ENCODE measurements at places on chromosomes 3 and 15.

- no peak for DNase-seq
Observed at GRCh38 chr3:43031485-43031884, 52.4 kb downstream of the GASK1A start.

GRCh38 chr3:108089579-108089978, 1.3 kb downstream of the CD47 start:
- peak; percentile 23 for DNase-seq

- peak; percentile 31 for DNase-seq
Observed at GRCh38 chr3:174287705-174288104, 571.4 kb upstream of the NAALADL2 start.

DNA sequence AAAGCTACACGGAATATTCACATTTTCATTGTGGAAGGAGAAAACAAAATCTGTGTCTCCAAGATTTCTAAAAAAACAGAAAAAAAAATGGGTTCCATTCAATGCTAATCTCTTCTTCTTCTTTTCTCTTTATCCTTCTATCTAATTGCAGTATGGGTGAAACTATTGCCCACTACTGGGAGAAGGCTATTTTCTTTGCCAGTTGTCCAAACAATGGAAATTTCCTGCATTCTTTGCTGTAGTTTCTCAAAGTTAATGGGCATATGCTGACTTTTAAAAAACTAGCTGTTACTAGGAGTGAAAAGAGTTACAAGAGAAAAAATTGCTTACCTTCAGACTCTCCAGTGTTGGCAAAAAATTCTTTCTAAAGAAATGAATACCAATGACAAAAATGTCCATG, 179.3 kb upstream of the ANKRD28 start:
- no peak for DNase-seq

- peak; percentile 51 for DNase-seq
Observed at GRCh38 chr3:87867001-87867400, 191.8 kb downstream of the CGGBP1 start.

DNA sequence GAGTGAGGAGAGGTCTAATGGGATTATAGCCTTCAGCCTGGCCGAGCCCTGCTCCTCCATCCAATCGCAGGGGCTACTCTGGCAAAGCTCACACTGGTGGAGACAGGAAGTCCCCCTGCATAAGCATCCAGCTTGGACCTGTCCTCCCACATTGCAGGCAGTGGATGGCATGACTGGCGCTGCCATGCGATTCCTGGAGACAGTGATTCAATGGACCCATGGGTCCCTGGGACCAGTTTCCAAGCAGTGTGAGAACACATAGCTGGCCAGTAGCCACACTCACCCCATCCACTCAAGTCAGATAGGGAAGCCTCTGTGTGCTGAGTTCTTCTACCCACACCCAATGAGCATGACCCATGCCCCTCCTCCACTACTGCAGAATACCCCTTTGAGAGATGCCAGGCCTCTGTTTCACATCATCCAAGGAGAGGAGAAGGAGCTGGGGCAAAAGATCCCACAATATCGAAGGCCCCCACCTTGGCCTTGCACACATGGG, 18.1 kb upstream of the POC1A start:
- no peak for DNase-seq

DNA sequence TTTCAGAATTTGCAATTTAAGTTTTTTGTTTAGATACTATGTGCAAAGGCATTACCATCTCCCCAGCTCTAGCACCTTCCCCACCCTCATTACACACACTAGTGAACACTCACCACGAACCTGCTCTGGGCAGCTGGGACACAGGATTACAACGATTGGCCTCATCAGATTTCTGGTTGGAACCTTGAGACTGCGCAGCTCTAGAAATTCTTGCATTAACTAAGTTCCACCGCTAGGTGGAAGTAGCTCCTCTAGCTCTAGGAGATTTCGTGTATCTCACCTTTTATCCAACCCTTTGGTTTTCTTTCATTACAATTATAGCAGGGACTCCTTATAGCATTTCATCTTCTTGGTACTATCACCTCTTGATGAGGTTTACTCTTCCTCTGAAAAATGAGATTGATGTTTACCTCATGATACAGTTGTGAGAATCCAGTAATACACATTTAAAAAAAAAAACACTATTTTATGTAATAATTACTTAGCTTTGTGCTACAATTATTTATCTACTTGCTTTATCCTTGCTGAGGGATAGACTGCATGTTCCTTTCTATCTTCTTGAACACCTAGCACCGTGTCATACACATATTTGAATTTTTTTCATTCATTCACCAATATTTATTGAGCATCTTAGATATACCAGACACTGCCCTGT, 28.7 kb upstream of the PLOD2 start:
- DNase-seq, result peak; percentile 79

DNA sequence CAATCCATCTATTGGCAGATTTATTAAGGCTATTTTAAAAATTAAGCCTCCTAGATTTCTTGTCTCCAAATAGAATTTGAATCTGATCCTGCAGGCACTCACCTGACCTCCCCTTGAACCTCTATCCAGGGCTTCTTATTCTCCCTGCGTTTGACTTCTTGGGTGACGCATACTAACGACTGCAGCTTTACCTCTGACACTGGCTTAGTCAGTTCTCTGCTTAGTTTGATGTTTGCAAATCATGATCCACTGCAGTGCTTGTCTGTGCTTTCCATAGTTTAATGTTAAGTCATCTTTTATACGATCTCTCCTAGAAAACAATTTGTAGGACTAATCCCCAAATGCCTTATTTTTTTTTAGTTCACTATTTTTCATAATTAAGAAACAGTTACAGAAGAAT, 233.1 kb downstream of the ROBO1 start:
- peak; percentile 7 for DNase-seq

DNA sequence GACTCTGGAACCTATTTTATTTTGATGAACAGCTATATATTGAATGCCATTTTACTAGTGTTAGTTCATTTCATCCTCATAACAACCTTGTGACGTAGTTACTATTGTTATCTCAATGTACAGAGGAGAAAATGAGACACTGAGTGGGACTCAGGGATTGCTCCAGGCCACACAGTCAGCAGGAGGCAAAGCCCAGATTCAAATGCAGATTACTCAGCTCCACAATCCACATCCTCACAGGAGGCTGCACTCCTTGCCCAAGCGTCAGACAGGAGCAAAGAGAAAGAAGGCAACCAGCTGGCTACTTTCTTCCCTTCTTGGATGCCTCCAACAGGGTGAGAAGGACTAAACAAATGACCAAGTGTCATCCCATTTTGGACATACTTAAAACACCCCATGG, 92.0 kb upstream of the CCDC54 start:
- peak; percentile 98 for DNase-seq
